Mucosa of gallbladder (tissue), 1 donor: ENCODE measurements at places on chromosomes 5 and 9. TPM values are rescaled to one million over a fixed set of nuclear protein-coding genes. Genes with fewer than 3 reads are reported as not detected.
A peak's percentile ranks its signal among the peaks of the same experiment; 100 is the strongest.

The ZNF782 gene
- total RNA-seq = 8.5 TPM

The OSTF1 gene
- 54.7 TPM for total RNA-seq

DNA sequence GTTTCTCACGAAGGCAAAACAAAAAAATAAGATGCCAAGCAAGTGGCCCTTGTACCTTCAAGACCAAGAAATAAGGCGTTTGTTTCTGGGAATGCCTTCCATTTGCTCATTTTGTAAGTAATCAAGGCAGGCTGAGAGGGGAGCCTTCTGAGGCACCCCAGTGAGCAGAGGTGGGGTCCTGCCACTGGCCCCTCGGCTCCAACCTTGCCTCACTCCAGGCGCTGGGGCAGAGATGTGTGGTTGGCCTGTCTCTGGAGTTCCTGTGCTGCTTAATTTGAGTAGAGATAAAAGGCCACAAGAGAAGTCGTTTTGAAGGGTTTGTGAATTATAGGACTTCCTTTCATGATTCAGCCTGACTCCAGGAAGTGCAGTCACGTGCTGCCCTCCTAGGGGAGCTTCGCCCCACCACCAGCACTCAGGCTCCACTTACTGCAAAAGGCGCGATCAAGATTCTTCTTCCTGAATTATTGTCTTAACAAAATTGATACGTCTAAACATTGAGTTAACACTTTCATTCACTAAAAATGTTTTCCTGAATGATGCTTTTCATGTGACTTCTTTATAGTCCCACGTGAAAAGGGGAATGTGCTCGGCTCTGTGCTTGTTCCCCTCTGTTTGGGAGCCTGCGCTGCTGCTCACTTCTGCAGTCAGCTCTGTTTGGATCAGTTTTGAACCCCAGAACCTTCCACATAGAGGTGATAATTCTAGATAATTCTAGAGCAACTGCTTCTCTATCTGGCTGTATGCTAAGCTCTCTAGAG is 13.7 kb downstream of the SYK start:
- DNase-seq = peak; percentile 29

DNA sequence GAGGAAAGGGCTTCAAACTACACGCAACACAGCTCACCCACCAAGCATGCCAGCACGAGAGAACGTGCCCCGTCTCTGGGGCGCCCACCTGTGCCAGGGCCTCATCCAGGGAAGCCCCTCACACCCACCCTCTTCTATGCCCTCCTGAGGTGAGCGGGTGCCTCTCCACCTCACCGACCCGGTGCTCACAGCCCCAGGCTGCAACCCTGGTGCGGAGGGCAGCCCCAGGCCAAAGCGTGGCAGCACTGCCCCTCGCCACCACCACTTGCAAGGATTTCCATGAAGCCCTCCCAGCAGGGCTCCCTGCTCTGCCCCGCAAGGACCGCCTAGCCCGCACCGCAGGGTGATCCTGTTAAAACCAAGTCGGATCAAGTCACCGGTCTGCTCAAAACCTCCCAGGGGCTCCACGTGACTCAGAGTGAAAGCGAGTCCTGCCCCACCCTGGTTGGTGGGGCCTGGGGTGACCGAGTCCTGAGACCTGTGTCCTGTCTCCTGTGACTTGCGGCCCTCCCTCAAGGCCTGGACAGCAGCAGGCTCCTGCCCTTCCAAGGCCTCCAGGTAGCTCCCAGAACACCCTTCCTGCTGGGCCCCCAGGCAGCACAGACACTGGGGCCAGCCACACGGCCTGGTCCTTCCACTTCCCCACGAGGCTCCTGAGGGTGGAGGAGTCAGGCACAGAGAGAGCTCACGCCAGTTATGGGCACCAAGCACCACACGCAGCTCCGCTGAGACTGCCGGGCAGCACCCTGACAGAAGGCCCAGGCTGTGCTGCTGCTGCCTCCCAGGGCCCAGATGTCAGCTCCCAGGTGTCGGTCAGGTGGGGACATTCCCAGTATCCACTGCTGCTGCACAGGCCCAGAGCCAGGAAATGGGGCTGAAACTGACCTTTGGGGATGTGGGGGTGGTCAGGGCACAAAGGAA is 12.7 kb downstream of the BRD3 start:
- no peak for DNase-seq

DNA sequence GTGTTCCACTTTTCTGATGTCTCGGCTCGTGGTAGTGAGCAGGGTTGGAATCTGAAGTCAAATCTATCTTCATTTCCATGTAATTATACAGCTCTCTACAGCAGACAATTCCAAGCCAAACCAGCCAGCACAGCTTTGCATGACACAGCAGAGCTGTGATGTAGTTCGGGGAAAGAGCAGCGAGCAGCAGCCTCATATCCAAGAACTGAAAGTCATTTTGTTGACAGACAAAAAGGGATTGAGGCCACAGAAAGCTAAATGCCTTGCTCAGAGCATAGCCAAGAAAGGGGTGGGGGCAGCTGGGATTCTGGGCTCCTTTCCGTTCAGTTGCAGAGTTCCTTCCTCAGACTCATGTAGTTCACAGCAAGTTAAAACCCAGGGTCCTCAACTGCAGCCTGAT is 32.1 kb downstream of the LCP2 start:
- DNase-seq = no peak

DNA sequence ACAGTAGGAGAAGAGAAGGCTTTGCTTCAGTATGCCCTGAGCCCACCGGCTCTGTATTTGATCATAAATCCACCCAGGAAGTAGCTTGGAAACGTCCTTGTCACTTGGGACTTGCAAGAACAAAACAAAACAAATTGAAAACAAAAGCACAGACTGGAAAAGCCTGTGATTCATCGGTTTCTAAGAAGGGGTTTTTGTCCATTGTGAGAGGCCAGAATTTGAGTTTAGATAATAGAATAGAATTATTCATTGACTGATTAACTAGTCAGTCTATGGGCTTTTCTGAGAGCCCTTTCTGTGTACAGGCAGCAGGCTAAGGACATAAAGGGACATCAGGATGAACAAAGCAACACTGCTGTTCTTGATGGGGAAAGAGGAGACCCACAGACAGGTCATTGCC is 424.8 kb downstream of the IRX1 start:
- no peak for DNase-seq

GRCh38 chr9:93307468-93308157 is 123.7 kb downstream of the WNK2 start:
- DNase-seq = no peak

GRCh38 chr5:139388198-139388821 is 1.4 kb downstream of the MZB1 start:
- DNase-seq = peak; percentile 73

- no peak for DNase-seq
These were observed 22.0 kb upstream of the ANKRD34B start for GRCh38 chr5:80592105-80592504.

DNA sequence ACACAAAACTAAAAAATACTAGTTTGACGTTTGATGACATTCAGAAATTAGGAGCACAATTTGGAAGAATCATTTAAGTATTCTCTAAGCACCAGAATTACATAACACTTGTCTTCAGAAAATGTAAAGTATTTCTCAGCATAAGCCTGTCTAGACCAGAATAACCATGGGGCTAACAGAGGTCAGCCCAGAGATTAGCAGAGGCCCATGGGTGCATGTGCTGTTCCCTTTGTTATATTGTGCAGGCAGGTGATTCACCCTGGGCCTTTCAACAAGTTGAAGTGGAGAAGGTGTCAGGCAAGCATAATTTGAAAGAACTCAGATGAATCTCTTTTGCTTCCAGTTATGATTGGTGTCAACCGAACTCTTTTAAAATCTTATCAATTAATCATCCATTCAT is 227.9 kb downstream of the LURAP1L start:
- DNase-seq = no peak

- no peak for DNase-seq
These were observed 73.2 kb upstream of the RARS1 start for GRCh38 chr5:168413062-168413461.

DNA sequence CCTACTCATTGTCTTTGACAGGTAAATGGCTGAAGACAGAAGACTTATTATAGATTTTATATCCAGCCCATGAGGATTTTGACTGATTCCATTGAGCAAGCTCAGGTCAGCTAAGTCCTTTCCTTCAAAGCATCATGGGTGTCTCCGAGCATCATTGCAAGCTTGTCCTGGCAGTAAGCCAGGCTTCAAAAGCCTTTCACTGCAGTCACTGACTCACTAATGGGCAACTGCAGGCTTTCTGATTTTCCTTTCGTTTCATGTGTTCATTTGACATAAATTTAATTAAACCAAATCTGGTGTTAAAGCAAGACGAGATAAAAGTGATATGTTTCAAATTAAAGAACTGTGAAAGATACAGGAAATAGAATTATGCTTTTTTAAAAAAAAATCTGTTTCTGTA is 426.2 kb downstream of the ANXA1 start:
- DNase-seq = no peak
